ENCODE measurements at places on chromosomes 16 and 17.

DNA sequence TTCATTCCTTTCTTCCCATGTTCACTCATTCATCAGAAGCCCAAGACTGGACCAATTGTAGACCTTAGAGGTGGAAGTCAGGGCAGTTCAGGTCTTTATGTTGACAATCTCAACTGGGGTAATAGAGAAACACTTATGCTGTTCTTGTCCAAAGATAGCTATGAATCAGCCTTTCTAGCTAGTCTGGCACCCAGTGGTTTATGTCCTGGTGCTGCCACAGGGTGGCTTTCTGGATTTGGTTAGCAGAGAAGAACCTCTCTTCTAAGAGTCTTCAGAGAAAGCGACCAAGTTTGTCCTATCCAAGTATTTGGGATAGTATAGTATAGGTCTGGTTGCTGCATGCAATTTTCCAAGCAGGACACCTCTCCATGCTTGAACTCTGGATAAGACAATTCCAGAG lies 83.3 kb downstream of the NOG start:
- no peak for DNase-seq

GRCh38 chr16:67842509-67843342 lies 606 bp downstream of the THAP11 start:
- DNase-seq, result peak; percentile 70

- DNase-seq, result no peak
Measured at GRCh38 chr17:69560987-69561441, 146.5 kb downstream of the MAP2K6 start.

- DNase-seq, result no peak
Measured at GRCh38 chr16:51445250-51445649, 294.2 kb upstream of the SALL1 start.

DNA sequence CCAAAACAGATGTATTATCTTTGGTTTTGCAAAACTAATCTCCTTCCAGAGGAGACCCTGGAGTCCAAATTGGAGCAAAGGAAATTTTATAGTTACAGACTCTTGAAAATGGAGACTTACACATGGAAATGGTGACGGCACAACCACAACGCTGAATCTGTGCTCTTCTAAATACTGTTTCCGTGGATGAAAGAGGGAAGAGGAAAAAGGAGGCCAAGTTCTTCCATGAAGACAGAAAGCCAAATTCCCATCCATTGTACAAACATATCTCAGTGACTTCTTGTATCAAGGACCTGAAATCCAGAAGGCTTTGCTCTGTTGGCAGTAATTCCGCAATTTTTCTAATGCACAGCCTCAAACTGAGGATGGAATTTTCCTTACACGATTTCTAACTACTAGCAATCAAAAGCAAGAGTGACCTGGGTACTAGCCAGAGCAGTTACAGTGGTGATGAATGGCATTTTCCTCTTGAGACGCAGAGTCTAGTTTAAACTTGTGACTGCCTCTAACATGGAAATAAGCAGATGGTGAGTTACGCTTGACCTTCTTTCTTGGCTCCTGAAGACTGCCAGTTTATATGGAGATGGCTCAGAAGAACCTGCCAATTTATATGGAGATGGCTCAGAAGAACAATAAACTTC lies 38.5 kb downstream of the VPS53 start:
- DNase-seq, result no peak

DNA sequence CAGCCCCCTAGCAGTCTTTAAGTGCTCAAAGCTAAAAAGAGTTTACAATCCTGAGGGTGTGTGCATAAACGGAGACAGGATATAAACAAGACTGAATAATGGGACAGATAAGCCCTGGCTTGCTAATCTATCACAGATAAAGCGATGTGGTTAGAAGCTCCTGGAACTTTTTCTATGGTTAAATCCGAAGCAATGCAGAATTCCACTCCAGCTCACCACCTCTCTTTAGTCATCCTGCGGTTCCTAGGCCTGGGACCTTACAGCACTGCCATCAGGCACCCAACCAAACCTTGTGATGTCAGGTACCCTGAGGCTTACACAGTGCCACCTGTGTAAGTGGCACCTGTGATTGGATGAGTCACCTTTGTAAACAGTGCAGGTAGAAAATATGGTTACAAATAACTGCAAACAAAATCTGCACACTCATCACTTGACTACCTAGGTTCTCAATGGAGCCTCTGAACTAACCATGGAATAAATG lies 31.5 kb upstream of the B4GALNT2 start:
- no peak for DNase-seq

DNA sequence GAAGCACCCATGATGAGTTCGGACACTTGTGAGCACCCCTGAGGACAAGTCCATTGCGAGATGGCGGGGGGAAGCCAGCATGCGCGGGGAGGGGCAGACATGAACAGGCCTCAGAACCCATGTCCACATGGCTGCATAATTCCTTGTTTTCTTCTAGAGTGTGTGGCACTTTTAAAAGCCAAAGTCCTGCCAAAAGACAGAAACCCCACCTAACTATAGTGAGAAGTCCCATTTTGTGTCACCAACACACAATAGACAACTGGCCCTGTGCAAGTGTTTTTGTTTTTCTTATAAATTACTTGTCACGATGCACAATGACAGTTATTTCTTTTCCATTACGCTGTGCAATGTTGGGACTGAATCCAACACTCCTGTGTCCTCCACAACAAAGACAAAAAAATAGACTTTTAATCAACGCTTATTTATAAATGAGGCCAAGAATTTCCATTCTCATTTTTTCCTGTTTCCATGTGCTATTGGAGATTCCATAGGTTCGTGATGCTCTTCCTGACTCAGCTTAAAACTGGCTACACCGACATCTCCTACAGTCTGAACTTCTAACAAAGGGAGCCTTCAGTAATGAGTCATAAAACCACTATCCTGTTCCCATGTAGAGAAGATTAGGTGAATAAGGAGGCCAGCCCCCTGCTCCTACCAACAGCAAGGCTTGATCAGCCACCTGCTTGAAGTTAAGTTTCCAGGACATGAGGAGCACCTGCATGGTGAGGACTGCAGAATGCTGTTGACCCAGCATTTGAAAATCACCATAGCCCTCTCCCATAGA lies 98.9 kb downstream of the ZNF423 start:
- DNase-seq, result no peak

- DNase-seq, result no peak
Measured at GRCh38 chr17:75557852-75558665, 29.5 kb upstream of the MYO15B start.

DNA sequence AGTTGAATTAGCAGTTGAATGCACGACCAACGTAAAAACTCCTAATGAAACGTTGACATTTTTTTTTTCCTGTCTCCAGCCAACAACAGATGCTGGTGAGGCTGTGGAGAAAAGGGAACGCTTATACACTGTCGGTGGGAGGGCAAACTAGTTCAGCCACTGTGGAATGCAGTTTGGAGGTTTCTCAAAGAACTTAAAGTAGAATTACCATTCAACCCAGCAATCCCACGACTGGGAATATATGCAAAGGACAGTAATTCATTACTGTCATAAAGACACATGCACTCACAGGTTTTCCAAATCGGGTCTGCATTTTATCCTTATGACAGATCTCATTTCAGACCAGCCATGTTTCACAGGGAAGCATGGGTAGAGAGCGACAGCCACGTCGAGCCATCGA lies 3.5 kb upstream of the WFDC1 start:
- no peak for DNase-seq
